ENCODE measurements at places on chromosomes 4 and X. TPM values are rescaled to one million over a fixed set of nuclear protein-coding genes. Genes with fewer than 3 reads are reported as not detected.

Gene TCP11X2
- not detected for total RNA-seq

Gene ELF4
- 15.0 TPM for total RNA-seq

Gene PLP1
- total RNA-seq, result not detected

Gene TRIML2
- total RNA-seq, result not detected

Gene ABLIM2
- total RNA-seq, result 1.1 TPM

Gene ING2
- total RNA-seq, result 8.5 TPM

Gene FAM47A
- total RNA-seq, result not detected

Gene NAP1L5
- 6.2 TPM for total RNA-seq
